ENCODE measurements at places on chromosomes 7 and 10.

DNA sequence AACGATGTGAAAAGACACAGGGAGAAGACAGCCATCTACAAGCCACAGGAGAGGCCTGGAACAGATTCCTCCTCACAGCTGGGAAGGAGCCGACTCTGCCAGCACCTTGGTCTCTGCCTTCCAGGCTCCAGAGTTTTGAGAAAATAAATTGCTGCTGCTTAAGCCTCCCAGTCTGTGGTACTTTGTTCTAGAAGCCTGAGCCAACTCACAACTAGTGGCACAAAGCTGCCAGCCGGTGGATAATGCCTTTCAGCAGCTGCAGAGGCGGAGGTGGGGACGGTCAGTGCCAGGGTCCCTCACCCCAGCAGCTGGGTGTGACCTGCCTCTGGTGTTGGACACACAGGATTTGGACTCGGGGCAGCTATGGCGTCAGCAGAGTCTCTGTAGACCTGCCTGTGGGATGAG is 255.4 kb upstream of the PITRM1 start:
- no peak for DNase-seq

DNA sequence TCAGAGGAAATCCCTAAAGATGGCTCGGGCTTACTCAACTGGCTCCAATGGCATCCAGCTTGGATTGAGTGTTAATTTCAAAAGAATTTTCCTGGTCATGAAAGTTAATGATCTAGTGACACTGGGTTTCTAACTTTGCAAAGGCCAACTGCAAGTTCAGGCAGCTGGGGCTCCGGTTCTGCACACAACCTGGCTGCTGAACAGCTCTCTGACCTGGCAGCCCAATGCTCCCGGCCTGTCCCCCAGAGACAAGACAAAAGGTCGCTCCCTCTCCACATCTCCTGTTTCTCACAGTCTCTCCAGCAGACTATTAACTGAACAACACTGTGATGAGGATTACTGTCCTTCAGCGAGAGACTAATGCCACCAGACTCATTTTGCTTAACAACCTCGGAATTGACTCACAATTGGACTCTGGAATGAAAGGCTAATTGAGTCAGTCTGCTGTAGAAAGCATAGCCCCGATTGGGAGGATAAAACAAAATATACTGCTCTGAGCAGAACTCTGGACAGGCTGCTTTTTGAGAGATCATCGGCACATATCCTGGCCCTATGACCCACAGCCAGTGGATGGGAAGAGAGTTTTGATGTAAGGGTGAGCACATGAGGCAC is 174.5 kb downstream of the GFRA1 start:
- DNase-seq, result no peak

DNA sequence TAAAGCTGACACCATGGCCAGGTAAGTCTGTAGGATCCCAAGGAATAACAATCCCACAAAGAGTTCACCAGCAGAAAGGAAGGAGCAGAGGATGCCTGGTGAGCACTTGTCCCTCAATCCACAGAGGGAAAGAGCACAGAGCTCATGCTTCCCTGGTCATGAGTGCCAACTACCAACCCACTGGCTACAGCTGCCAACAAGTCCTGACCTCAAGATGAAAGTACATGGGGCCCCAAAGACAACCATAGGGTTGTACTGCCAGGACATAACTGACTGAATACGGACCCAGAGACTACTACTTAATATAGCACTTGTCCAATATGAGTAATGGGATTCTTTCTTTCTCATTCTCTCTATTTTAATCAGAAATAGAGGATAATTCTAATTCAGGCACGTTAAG is 83.3 kb downstream of the JCAD start:
- DNase-seq, result no peak

DNA sequence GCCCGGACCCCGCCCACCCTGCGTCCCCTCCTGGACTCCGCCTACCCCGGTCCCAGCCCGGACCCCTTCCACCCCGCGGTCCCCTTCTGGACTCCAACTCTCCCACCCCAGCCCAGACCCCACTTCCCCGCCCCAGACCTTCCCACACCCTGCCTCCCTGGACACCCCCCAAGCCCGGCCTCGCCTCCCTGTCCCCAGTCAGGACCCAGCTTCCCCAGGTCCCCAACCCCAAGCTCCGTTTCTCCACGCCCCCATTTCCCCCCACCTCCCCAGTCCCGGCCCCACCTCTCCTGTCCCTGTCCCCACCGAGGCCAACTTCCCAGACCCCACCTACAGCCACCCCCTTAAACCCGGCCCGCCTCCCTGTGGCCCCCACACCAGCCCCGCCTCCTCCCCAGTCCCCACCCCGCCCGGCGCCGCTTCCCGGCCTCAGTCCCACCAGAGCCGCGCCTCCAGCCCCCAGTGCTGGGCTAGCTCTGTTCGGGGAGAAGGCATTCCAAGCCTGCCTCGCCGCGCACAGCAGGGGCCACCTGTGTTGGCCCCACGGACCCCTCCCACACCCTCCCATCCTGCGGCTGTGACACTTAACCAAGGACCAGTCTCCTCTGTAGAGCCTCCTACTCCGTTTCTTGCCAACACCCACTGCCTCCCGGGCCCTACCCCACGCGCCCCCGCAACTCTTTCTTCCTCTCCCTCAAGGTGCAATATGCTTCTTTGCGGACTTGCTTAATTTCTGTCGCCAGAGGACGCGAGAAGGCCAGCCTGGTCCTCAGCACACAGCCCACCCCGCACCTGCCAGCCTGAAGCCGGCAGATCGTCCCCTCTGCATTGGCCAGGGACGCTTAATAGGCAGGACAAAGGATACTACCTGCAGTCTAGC is 736 bp upstream of the ITIH5 start:
- DNase-seq, result no peak

DNA sequence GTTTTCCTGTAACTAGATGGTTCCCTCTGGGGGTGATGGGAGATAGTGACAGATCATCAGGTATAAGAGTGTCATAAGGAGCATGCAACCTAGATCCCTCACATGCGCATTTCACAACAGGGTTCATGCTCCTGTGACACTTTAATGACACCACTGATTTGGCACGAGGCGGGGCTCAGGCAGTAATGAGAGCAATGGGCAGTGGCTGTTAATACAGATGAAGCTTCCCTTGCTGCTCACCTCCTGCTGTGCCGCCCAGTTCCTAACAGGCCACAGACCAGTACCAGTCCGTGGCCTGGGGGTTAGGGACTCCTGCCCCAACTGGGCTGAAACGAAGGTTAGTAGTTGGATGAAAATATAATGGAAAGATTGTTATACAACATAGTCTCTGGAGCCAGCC is 201.6 kb upstream of the LRRN3 start:
- no peak for DNase-seq

- no peak for DNase-seq
Observed at GRCh38 chr7:133310232-133310862, 57.5 kb downstream of the EXOC4 start.

- DNase-seq, result no peak
Observed at GRCh38 chr7:27611059-27611458, 51.6 kb downstream of the HIBADH start.

All from activated CD8-positive, alpha-beta T cell treated with anti-CD3 and anti-CD28 coated beads for 36 hours (primary cell).